ENCODE measurements at places on chromosomes 2 and 18.

GRCh38 chr2:241279828-241280227 is 35.6 kb downstream of the HDLBP start:
- no peak for DNase-seq

GRCh38 chr2:238875101-238875470 is 27.2 kb downstream of the TWIST2 start:
- no peak for DNase-seq

DNA sequence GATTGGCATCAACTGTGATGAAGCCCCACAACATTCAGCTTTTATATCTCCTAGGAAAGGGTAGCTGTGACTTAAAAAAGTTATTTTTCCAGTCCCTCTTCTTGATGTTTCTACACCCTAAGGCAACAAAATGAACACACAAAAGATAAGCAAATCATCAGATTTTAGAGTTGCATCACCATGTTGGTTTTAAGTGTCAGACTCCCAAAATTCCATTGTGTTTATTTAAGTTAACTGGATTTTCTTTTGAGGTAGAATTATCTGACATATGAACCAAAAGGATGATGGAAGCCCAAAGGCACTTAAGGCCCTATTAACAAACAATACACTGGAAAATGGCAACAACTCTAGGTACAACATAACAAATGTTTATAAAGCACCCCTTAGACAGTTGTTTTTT is 261.7 kb upstream of the SLC39A10 start:
- no peak for DNase-seq

DNA sequence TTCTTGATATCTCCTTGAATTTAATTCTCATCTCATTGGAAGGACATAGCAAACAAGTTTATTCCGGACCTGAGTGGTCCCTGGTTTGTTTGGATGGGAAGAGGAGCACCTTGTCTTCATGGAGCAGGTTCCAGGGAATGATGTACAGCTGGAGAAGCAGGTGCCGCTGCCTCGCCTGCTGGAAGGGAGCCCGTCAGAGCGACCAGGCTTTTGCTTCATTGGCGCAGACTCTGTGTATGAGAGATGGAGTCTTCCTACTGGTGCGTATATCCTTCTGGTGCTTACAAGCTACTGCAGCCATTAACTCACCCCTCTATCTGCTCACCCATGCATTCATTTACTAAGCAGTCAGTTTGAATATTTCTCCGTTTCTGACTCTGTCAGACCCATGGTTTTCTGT is 11.6 kb upstream of the ALLC start:
- no peak for DNase-seq

GRCh38 chr2:7286120-7286519 is 368.9 kb downstream of the RNF144A start:
- DNase-seq: no peak

- no peak for DNase-seq
Measured at GRCh38 chr18:49368161-49368875, 92.1 kb downstream of the DYM start.

GRCh38 chr2:164073101-164074074 is 337.6 kb upstream of the FIGN start:
- no peak for DNase-seq

- no peak for DNase-seq
Measured at GRCh38 chr2:85560812-85561279, 447 bp downstream of the GGCX start.

DNA sequence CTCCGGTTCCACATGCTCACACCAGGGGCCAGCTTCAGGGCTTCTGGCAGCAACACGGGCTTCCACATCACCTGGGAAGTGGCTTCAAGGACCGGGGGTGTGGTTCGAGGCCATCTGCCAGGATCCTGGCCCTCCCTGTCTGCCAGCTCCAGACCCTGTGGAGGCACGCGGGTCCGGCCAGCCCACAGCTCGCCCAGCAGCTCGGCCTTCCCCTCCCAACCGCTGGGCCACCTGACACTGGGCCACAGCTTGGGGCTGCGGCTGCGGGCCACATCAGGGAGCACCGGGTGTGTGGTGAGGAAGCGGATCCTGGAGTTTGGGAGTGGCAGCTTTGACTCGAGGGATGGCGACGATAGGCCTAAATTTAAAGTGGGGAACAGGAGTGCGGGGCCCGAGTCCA is 7.0 kb downstream of the C2orf81 start:
- DNase-seq: no peak

- no peak for DNase-seq
Measured at GRCh38 chr2:39541011-39541930, 104.2 kb upstream of the MAP4K3 start.

DNA sequence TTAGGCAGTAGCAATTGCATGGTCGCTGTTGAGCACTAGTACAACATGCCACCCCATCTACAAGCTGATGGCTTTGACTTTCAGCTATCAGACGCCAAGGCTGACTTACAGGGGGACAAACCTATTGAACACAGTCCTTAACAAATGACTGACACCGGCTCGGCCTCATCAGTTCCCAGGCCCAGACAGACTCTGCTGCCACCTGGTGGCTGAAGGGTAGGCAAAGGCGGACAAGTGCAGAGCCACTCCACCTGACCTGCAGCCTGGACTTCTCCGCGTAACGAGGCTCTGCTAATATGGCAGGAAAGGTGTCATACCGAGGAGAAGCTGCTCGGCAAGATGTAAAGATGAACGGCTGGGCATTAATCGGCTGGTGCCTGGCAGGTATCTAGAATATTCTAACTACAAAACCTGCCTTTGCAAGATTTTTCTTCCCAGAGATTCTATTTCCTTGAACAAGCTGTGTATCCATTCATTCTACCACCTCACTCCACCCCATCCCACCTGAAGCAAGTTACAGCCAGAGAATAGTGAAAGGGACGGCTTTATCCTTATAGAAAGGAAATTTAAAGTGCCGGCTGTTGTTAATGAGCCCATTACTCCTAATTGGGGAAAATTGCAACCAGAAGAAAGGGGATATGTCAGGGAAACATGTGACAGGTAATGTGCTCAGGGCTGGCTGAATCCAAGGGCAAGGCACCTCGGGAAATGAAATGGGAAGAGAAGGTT is 67.4 kb downstream of the STEAP3 start:
- peak; percentile 5 for DNase-seq

DNA sequence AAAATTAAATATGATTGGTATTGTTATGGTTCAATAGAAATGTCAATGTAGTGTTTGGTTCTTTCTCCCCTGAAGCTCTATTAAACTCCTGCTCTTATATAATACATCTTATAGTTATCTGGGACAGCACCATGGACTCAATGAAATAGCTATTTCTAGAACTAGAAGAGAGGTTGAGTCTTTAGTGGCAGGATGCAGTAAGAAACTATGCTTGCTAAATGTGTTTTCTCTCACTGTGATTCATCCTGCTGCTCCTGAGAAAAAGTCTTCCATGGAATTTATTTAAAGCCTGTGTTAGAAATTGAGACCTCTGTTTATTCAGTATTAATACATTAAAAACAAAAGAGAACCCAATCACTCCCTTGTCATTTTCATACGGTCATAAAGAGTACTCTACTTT is 61.5 kb downstream of the G6PC2 start:
- DNase-seq: no peak

GRCh38 chr2:39646267-39646666 is 19.4 kb upstream of the TMEM178A start:
- no peak for DNase-seq

DNA sequence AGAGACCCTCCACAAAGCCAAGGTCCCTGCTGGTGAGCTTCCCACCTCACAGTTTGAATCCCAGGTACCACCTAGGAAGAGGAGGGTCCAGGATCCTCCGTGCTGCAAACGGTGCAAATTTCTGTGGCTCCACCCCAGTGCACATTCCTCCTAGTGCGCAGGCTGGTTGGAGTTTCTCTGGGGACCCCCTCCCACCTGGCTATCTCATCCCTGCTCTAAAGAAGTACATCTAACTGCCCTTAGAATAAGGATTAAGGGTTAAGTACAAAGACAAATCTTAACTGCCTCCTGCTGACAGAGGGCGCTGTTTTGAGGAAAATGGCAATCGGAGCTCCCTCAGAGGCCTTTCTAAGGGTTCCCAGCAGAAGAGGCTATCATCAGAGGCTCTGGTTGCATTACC is 109.6 kb upstream of the FSIP2 start:
- no peak for DNase-seq

- DNase-seq: no peak
Measured at GRCh38 chr18:69981948-69982347, 34.3 kb upstream of the CD226 start.

- DNase-seq: no peak
Measured at GRCh38 chr2:111705711-111706336, 178.2 kb downstream of the ANAPC1 start.

GRCh38 chr2:149715005-149715592 is 127.5 kb upstream of the MMADHC start:
- no peak for DNase-seq

- no peak for DNase-seq
Measured at GRCh38 chr2:171595896-171596295, 73.6 kb downstream of the CYBRD1 start.

GRCh38 chr18:55869556-55870501 is 281.8 kb upstream of the TCF4 start:
- DNase-seq: no peak

- no peak for DNase-seq
Measured at GRCh38 chr2:6975988-6976387, 58.8 kb downstream of the RNF144A start.

DNA sequence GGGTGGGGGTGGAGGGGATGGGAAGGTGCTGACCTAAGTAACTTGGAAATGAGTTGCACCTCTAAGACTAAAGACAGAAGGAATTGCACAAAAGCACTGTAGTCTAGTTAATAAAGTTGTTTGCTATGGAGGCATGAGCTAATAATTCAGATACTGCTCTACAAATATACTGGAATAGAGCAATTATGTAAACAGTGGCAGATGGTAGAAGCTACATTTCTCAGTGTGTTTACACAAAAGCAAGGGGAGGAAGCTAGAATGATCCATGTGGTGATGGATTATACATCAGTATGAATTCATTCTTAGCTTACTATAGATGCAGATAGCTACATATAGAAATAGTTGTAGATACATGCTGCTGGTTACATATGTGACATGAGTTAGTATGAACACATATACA is 27.6 kb upstream of the UBE2F start:
- no peak for DNase-seq

GRCh38 chr18:26135548-26135947 is 1.9 kb downstream of the PSMA8 start:
- no peak for DNase-seq

- DNase-seq: no peak
Measured at GRCh38 chr18:48991676-48992075, 40.9 kb upstream of the SMAD7 start.

DNA sequence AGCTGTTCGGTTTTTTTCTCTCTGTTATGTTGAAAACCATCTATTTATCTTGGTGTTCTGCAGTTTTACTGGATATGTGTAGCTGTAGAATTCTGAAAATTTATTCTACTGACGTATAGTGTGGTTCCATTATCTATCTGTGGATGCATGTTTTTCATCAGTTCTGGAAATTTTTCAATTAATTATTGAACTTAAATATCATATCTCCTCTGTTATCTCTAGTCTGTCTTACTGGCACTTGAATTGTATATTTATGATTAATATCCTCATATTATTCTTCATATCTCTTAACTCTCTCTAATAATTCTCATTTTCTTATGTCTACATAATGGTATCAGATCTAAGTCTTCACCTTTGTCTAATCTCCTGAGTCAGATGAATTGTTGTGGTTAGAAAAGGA is 501.7 kb downstream of the STK39 start:
- no peak for DNase-seq

- no peak for DNase-seq
Measured at GRCh38 chr2:7887441-7887840, 794.4 kb upstream of the ID2 start.

- no peak for DNase-seq
Measured at GRCh38 chr18:45320724-45321123, 294.6 kb upstream of the SLC14A2 start.

DNA sequence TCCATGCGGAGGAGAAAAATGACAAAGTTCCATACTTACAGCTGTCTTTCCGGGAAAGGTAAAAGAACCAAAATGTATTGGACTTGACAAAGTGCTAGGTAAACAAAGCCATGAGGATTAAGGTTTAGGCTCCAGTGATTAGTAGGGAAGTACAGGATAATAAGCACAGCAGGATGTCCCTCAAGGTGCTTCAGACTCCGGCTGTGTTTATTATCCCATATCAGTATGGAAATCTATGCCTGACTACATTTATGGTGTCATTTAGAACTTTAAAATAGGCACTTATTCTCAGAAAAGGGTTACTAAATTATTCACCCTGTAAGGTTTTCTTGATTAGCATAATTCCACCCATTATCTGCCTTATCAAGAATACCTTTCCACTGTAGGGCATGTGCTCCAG is 136.3 kb upstream of the CCDC68 start:
- no peak for DNase-seq

DNA sequence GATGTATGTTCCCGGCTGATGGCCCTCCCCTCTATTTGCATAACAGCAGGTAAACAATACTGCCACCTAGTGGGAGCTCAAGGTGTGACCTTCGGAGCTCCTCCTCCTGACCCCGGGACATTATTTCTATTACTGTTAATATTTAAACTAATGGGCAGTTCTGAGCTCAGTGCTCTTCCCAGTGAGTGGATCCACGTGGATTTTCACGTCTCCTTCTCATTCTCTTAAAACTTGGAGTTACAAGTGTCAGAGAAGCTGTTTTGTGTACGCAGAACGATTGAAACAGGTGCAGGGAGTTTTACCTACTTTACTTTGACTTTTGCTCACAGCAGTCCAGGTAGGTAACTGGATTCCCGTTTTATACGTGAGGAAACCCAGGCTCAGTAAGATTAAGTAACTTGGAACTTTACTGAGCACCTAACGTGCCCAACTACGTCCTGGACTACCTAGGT is 127.3 kb downstream of the PRKCE start:
- DNase-seq: peak; percentile 4

DNA sequence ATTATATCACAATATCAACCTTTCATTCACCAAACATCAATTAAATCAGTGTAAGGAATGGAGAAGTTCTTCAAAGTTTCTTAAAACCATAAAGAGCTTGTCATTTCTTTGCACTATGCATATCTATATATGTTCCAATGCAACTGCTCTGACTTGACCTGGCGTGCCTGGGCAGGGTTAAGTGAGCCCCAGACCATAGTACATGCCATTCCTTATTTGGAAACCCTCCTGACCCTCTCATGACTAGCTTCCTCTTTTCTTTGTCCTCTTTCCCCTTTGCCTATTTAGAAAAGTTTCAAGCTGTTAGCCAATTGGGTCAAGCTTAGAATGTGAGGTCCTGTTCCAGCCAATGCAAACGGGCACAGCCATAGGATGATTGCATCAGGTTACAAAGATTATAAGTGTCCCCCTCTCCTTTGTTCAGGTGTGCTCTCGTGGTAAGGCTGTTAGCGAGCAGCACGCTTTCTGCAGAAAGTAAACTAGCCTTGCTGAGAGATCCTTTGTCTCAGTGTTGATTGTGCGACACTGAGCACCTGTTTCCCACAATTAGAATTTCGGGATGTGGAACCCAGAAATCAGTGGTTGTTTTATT is 78.2 kb upstream of the UXS1 start:
- DNase-seq: no peak

DNA sequence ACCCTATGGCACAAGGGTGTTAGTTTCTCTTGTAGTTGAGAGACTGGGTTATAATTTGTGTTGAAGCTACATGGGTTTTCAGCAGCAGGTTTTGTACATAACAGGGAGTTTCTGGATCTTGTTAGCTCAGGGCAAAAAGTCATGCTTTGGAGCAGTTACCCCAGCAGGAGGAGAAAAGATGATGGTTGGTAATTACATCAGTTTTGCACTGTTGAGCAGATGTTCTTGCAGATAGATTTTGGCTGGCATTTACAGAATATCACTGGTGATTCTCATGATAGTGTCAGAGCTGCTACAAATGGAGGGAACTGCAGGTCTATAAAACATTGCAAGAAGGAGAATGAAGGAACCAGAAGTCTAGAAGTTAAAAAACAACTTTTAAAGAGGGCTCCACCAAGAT is 215.2 kb upstream of the ATP5MC3 start:
- no peak for DNase-seq

- DNase-seq: no peak
Measured at GRCh38 chr2:213862407-213863076, 548.3 kb upstream of the VWC2L start.

All from esophagus squamous epithelium (tissue), 5 donors.